ENCODE measurements at places on chromosomes 11 and 22. TPM values are rescaled to one million over a fixed set of nuclear protein-coding genes. Genes with fewer than 3 reads are reported as not detected.

GRCh38 chr22:27105142-27106025 is 448.0 kb downstream of the MIAT start:
- H3K4me1 ChIP-seq, result no peaks in the 10 kb centered on the region
- peaks cover 21% of the 10 kb centered on the region for H3K27me3 ChIP-seq
- H3K4me3 ChIP-seq, result no peak overlapping the region
- no peak for DNase-seq
- no peaks in the 10 kb centered on the region for H3K36me3 ChIP-seq

- H3K27me3 ChIP-seq, result no peaks in the 10 kb centered on the region
- no peak for DNase-seq
- no peak overlapping the region for H3K4me3 ChIP-seq
- H3K36me3 ChIP-seq, result no peaks in the 10 kb centered on the region
- H3K4me1 ChIP-seq, result no peaks in the 10 kb centered on the region
Measured at GRCh38 chr11:93028960-93029522, 59.6 kb downstream of the MTNR1B start.

GRCh38 chr22:30251711-30252110 is 5.2 kb upstream of the LIF start:
- H3K4me3 ChIP-seq, result no peak overlapping the region
- no peaks in the 10 kb centered on the region for H3K36me3 ChIP-seq
- DNase-seq, result no peak
- no peaks in the 10 kb centered on the region for H3K27me3 ChIP-seq

DNA sequence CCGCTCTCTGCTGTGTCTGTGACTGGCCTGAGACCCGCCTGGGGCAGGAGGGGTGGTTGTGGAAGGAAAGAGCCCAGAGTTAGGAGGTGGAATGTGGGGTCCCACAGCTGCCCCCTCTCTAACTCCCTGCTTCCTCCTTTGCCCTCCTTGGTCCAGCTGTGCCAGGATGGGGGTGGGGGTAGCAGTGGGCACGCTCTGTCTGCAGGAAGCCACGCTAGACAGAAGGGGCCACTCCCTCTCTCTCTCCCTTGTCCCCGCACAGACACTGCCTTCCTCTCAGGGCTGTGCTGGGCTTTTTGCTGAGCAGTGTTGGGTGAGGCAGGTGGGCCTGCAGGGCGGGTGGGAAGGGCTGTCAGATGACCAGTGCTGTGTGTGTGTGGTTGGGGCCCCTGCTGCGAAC is 2.0 kb upstream of the SOX10 start:
- no peaks in the 10 kb centered on the region for H3K36me3 ChIP-seq
- no peaks in the 10 kb centered on the region for H3K4me1 ChIP-seq
- no peak for DNase-seq
- no peak overlapping the region for H3K27ac ChIP-seq
- no peaks in the 10 kb centered on the region for H3K27me3 ChIP-seq
- no peak overlapping the region for H3K4me3 ChIP-seq

Gene TEF
- total RNA-seq, result 2.9 TPM
